ENCODE measurements at places on chromosomes 5 and 9. TPM values are rescaled to one million over a fixed set of nuclear protein-coding genes. Genes with fewer than 3 reads are reported as not detected.

Gene SAXO1
- not detected for total RNA-seq

Gene SH3TC2
- 0.97 TPM for total RNA-seq

Gene SCGB3A2
- not detected for total RNA-seq

Gene VCAN
- 25.8 TPM for total RNA-seq

Gene PCDHA10
- 0.33 TPM for total RNA-seq

Gene NEURL1B
- total RNA-seq: 14.4 TPM

Gene OMD
- total RNA-seq: 2.9 TPM

Gene PGM5
- total RNA-seq: 175 TPM

- H3K4me1 ChIP-seq: no peaks in the 10 kb centered on the region
- no peak for DNase-seq
- H3K27me3 ChIP-seq: no peaks in the 10 kb centered on the region
- no peak overlapping the region for H3K4me3 ChIP-seq
Measured at GRCh38 chr5:79562351-79563246, 48.7 kb upstream of the HOMER1 start.

DNA sequence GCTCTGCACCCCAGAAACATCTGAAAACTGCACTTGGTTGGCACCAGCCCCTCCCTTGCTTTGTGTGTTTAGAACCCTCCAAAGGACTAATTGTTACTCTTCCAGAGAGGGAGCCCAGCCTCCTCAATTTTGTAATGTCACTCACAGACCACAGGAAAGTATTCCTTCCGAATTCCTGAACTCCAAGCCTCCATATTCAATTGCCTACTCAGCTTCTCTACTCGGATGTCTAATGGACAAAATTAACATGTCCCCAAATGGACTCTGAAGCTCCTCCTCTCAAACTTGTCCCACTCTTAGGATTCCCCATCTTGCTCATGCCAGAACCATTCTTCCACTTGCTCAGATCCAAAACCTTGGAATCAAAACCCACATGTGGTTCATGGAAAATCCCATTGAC is 3.9 kb upstream of the TMEM171 start:
- DNase-seq: no peak
- H3K27me3 ChIP-seq: peaks cover 32% of the 10 kb centered on the region
- H3K27ac ChIP-seq: no peak overlapping the region
- H3K4me3 ChIP-seq: no peak overlapping the region
- H3K36me3 ChIP-seq: no peaks in the 10 kb centered on the region

DNA sequence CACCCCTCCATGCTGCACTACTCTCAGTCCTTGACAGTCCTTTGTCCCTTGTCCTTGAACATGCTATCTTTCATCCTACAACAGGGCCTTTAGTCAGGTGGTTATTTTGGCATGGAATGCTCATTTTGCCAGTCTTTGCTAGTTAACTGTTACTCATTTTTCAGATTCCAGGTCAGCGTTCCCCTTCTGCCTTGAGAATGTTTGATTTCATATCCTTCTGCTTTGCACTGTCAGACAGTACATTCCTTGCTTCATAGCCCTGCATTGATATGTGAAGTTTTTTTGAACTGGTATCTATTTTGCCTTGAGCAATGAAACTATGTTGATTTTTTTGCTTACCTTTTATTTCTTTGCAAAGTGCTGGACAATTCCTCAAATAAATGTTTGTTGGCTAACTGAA is 638.2 kb upstream of the SEMA6A start:
- no peak for DNase-seq
- no peaks in the 10 kb centered on the region for H3K27me3 ChIP-seq
- no peaks in the 10 kb centered on the region for H3K4me1 ChIP-seq
- no peaks in the 10 kb centered on the region for H3K36me3 ChIP-seq

DNA sequence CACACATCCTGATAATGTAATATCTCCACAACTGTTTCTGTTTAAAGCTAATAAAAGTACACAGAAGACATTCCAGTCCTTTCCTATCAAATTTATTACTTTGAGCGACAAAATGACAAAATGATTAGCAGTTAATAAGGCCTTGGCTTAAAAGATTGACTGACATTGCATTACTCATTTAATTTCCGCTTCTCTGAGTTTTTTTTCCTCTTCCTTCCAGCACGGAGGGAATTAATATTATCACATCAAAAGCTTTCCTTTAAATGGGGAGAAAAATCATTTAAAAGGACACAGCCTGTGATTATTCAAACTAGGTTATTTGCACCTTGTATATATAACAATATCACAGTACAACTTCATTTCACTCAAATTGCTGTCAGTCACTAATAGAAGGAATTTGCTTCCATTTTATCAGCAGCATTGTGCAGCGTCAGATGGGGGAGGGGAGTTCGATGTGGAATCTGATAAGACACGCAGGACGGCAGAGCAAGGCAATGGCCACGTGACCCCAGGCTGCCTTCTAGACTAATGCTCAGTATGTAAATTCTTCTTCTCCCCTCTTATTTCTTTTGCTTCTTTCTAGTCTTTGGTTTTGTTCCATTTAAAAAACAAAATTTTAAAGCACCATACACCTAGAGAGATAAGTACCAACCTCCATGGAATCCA is 400.5 kb downstream of the IRX1 start:
- DNase-seq: no peak
- H3K4me1 ChIP-seq: no peaks in the 10 kb centered on the region
- H3K27ac ChIP-seq: no peak overlapping the region
- no peaks in the 10 kb centered on the region for H3K36me3 ChIP-seq

DNA sequence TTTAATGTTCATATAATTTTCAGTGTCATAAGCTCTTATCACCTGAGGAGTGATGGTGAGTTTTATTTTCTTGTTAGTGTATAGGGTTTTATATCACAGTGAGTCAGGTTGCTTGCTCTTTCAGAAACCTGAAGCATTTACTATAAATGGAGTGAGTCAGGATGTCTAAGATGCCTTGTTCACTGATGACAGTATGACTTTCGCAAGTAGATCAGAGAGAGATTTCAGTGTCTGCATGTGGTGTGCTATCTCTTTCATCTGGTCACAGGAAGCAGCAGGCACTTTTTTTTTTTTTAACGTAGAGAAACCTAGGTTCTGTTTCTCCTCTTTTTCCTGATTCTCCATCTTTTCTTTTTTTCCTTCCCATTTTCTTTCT is 237.1 kb downstream of the DMRTA1 start:
- no peak overlapping the region for H3K27ac ChIP-seq
- no peak overlapping the region for H3K4me3 ChIP-seq
- H3K36me3 ChIP-seq: no peaks in the 10 kb centered on the region
- DNase-seq: no peak

DNA sequence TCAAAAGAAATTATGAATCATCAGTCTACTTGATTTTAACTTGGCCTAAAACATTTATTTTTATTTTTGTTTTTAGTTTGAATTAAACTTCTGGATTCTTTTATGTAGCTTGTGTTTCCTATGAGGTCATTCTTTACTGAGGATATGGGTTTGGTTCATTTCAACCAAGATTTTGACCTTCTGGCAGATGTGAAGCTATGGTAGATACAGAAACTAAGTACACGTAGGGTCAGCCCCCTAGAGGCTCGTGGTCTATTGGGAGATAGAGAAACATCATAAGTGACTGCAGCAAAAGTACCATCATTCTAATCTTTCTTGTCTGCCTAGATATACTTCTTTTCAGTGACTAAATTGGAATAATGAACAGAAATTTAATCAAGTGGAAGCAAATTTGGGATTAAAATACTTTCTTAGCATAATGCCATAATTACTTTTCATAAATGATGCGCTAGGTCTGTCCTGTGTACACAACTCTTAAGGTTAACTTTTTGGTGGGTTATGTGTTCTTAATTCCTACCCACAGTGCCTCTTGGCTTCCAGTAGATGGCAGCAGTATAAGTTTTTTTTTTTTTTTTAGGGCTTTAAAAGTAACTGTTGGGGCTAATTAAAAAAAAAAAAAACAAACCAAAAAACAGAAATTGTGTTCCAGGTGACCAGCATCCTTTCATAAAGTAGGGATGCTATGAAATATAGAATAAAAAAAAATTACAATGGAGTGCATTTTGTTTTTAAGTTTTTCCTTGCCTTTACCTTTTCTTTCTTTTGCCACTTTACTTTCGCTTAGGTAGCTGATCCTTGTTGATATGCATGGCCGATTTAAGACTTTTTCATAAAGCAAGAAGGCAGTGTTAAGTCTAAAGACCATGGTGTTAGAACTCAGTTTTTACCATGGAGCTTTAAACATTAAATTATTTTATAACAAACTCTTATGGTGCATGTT is 49.9 kb downstream of the LRRTM2 start:
- H3K27me3 ChIP-seq: no peaks in the 10 kb centered on the region
- peaks cover 24% of the 10 kb centered on the region for H3K4me1 ChIP-seq

GRCh38 chr9:137309368-137310188 is 7.5 kb upstream of the NRARP start:
- H3K27me3 ChIP-seq: no peaks in the 10 kb centered on the region
- no peaks in the 10 kb centered on the region for H3K36me3 ChIP-seq
- H3K4me3 ChIP-seq: no peak overlapping the region
- no peak for DNase-seq
- peaks cover 55% of the 10 kb centered on the region for H3K4me1 ChIP-seq
- H3K27ac ChIP-seq: no peak overlapping the region

GRCh38 chr9:4620881-4621555 is 41.1 kb upstream of the PLPP6 start:
- DNase-seq: no peak
- H3K27me3 ChIP-seq: no peaks in the 10 kb centered on the region
- no peak overlapping the region for H3K27ac ChIP-seq
- no peaks in the 10 kb centered on the region for H3K36me3 ChIP-seq

DNA sequence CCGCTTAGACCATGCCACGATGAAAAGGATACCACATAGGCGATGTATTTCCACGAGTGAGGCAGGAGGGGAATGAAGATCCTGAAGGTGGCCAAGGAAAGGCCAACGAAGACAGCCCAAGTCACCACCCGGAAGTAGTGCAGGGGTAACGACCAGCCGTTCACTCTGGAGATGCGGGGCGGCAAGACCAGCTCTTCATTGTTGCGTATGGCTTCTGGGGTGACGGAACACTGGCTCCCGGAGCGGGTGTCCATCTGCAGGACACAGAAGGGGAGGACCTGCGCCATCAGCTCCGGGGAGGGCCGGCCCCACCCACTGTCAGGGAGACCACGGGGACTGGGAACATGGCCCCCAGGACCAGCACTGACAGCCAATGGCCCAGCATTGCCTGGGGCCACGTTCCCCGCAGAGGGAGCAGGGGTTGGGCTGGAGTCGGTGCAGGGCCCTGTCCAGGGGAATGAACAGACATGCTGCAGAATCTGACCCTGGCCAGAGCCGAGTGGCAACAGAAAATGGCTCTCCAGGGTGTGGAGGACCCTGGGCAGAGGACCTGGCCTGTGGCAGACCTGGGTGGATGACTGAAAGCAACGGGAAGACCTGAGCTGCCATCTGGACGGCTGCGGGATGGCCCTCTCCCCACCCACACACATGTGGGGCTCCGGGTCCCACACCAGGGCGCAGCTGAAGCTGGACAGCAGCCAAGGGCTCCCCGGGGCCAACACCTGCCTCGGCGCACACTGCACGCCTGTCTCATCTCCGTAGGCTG is 17.7 kb downstream of the ZDHHC11B start:
- peaks cover 30% of the 10 kb centered on the region for H3K36me3 ChIP-seq
- H3K27me3 ChIP-seq: no peaks in the 10 kb centered on the region
- peaks cover 12% of the 10 kb centered on the region for H3K4me1 ChIP-seq
- no peak overlapping the region for H3K4me3 ChIP-seq

DNA sequence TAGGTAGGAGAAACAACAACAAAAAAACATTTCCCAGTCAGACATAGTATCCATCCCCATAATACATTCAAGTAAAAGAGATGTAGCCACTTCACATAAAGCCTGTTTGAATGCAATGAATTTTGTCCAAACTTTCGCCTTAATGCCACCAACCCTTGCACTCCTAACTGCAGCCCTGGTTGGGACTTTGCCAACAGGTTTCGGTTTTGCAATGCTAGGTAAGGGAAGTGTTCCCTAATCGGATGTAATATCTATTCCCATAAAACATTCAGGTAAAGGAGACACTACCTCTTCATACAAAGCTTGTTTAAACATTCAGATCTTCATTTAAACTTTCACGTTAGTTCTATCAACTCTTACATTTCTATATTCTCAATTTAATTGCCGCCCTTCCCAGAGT is 336.1 kb downstream of the DRD1 start:
- H3K27me3 ChIP-seq: peaks cover 8% of the 10 kb centered on the region
- H3K4me1 ChIP-seq: no peaks in the 10 kb centered on the region
- no peaks in the 10 kb centered on the region for H3K36me3 ChIP-seq
- H3K4me3 ChIP-seq: no peak overlapping the region

GRCh38 chr5:50415912-50416311 is 25.2 kb downstream of the EMB start:
- no peaks in the 10 kb centered on the region for H3K27me3 ChIP-seq
- H3K4me3 ChIP-seq: no peak overlapping the region
- DNase-seq: no peak
- no peaks in the 10 kb centered on the region for H3K4me1 ChIP-seq
- H3K27ac ChIP-seq: no peak overlapping the region
- no peaks in the 10 kb centered on the region for H3K36me3 ChIP-seq

DNA sequence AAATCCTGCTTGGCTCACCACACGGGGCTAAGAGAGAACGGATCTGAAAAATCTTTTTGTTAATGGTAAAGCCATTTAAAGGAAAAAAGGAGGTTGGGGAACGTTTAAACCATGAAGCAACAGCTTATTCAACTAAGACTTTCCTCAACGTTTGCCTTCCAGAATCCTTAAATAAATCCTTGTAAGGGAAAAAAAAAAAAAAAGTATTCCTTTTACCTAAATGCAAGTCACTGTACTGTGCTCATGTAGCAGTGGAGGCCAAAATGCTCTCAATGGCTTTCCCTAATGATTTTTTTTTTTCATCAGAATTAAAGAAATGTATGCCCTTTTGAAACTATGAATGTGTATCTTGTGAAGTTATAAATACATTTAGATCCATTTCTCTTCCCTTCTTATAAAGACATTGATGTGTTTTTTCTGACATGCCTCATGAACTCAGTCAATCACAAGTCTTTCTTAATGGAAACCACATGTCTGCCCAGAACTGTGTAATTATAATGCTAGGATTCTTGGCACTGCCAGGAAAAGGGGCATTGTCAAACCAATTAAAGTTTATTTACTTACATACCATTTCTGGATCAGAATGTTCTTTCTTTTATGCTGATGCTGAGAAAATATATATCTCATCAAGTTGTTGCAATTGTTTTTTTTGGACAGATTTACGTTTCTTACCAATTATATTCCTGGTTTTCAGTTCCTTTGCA is 107.5 kb downstream of the EBF1 start:
- no peak overlapping the region for H3K27ac ChIP-seq
- no peak for DNase-seq
- H3K4me1 ChIP-seq: peaks cover 9% of the 10 kb centered on the region

GRCh38 chr9:89664010-89664409 is 59.2 kb downstream of the GADD45G start:
- H3K4me1 ChIP-seq: peaks cover 47% of the 10 kb centered on the region
- DNase-seq: no peak
- no peaks in the 10 kb centered on the region for H3K27me3 ChIP-seq
- no peaks in the 10 kb centered on the region for H3K36me3 ChIP-seq
- H3K4me3 ChIP-seq: no peak overlapping the region

DNA sequence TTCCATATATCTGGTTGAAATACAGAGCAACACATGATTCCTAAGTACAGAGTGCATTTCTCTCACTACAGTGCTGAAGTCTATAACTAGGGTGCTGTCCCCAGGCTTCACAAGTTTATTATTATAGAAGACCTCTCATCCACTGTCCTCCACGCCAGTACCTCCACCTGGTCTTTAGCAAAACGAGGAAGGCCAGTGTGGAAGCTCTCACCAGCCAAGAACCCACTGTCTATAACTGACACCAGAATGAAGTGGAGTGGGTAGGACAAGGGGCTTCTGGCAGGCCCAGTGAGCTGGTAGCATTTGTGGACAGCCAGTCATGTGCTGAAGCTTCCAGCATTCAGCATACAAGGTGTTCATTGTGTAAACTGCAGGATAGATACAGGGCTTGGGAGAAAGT is 430.7 kb downstream of the GADD45G start:
- no peak overlapping the region for H3K27ac ChIP-seq
- no peak overlapping the region for H3K4me3 ChIP-seq
- no peaks in the 10 kb centered on the region for H3K36me3 ChIP-seq
- H3K4me1 ChIP-seq: no peaks in the 10 kb centered on the region
- no peak for DNase-seq
